AG04449 (cell line): ENCODE measurements at places on chromosomes 6 and 20.

DNA sequence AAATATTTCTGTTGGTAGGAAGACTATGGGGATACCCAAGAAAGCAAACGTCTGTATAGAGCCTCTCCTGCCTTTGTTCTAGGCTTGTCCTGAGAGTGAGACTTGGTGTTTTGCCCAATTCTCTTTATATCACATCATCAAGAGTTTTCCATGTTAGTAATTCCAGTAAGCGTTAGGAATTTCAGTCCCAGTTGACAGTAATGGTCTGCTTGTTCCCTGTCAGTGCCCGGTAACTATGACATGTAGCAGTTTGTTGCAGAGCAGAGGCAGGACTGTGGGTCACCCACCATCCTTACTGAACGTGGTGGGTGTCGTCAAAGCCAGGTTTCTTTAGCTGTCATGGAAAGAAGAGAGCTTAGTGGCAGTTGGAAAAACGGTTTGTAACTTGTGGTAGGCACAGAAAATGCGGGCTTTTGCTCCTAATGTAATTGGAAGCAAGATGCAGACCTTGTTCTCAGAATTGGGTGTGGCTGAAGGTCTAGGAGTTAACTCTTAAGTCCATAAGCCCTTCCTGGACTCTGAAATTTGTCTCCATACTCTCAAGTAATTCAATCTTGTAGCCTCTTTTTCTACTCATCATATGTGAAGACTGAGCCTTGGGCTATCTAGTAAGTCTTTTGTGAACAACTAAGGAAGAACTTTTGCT, 188.8 kb downstream of the TMEM242 start:
- DNase-seq, result no peak

DNA sequence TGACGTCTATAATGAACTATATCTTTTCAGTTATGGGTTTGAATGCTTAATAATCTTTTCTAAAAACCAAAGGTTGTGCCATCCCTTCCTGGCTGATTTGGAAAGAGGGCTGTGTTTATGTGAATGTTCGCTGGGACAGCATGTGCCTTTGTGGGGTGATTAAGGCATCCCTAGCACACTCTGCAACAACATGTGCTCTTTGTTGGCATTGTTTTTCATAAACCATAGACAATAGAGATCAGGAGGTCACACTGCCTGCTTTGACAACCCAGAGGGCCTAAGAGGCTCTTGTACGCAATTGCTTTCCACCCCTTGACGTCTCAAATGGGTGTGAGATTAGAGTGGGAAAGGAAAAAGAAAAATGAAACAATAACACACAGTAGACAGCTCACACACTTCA, 116.0 kb downstream of the LRRC1 start:
- DNase-seq, result no peak

DNA sequence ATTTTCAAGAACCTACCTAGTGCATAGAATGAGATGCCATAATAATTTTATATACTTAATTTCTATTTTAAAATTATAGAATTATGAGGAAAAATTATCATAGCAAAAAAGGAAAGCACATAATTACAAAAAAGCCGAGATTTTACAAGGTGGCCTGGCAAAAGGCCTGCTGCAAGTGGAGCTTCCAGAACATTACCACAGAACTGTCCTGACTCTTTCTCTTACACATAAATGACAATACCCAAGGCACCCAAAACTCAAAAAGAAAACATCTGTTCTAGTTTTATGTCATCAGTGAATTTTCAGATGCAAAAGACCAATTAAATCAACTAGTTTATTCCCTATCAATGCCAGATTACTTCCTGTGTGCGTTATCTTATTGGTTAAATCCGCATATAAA, 74.2 kb downstream of the FILIP1 start:
- DNase-seq, result no peak

- DNase-seq, result no peak
Observed at GRCh38 chr20:36339646-36340592, 33.8 kb downstream of the DLGAP4 start.

- peak; percentile 60 for DNase-seq
Observed at GRCh38 chr6:168157272-168158212, 78.5 kb upstream of the FRMD1 start.

DNA sequence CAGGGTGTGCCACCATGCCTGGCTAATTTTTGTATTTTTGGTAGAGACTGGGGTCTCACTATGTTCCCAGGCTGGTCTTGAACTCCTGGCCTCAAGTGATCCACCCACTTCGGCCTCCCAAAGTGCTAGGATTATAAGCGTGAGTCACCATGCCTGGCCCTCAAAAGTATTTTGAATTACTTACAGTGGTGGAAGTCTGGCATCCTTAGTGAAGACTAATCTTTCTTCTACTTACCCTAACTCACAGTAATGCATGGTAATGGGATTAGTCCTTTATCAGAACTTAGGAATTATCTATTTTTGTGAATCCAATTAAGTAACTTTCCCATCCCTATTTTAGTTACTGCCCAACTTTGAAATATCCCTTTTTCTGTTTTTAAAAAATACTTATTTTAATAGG, 3.9 kb downstream of the RWDD1 start:
- no peak for DNase-seq

GRCh38 chr6:136467186-136467585, 83.0 kb downstream of the MAP7 start:
- DNase-seq, result no peak

DNA sequence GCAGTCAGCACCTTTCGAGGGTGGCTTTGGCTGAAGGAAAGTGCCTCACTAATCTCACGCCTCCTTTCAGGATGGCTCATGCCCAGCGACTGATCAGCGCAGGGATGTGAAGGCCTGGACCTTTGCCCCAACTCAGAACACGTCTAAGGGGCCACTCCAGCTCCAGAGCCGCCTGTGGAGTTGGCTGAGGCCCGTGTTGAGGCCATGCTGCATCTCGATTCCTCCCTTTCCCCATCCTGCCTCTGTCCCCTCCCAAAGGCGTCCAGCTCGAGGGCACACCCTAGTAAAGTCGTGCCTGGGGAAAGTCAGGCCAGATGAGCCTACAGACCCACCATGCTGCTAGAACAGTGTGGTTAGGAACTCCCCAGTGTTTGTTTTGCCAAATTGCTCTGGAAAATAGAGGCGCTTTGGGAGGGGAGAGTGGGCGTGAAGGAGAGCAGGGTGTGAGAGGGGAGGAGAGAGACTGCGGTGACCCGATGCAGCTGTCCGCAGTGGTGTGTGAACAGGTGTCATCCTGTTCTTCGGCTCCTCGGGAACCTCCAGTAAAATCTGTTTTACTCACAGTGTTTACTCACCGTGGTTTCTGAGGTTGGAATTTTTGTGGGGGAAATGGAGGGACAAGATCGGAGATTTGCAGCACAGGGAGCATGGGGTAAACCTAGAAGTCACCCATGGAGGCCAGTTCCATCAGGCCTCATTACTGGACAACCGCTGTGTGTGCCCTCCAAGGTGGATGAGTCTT, 85.0 kb upstream of the PMEPA1 start:
- no peak for DNase-seq

GRCh38 chr6:84280639-84281038, 53.2 kb upstream of the CEP162 start:
- no peak for DNase-seq

DNA sequence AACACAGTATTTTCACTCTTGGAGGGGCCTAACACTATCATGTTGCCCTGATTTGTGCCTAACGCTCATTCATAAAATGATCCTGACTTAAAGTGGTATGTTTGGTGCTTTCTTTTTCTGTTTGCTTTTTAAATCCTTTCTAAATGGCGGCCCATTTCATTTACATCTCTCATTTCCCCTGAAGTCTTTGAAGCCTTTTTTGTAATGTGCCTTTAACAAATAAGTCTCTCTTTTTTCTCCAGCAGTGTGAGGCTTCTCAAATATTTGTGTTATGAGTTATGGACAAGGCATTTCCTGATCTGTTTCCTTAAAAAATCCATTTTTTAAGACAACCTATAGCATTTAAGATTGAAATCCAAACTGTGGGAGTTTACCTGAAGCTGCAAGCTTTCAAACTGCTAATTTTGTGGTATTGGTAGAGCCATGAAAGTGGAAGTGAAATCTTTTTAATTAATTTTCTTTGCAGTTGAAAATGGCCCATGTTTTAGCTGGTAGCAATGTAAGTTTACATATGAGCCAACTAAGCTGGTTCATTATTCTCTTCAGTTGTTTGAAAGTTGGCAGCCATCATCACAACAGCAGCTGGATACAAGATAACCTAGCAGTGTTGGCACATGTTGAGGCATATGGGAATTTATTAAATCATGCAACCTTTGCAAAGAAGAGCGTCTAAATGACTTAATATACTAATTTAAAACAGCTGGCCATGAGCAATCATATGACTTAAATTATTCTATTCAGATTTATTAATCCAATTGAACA, 469.7 kb downstream of the CDKAL1 start:
- DNase-seq, result no peak
